ENCODE measurements at places on chromosomes 4 and X.

DNA sequence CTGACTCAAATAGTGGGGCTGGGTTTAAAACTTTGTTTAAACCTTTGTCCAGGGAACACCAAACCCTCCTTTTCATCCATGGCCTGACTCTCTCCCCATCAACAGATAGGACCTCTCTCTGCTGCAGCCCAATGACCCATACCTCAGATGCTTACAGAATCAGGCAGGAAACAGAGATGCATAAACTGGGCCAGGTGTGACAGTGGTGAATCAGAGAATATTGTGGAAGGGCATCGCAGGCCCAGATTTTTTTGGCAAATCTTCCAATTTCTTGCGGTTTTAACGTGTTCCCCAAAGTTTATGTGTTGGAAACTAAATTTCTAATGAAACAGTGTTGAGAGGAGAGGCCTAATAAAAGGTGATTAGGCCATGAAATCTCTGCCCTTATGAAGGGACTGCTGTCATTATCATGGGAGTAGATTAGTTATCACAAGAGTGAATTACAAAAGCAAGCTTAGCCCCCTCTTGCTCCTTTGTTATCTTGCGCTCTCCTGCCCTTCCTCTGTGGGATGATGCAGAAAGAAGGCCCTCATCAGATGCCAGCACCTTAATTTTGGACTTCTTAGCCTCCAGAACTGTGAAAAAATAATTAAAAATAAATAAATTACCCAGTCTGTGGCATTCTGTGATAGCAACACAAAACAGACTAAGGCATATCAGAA, 82.8 kb downstream of the STK32B start:
- DNase-seq, result no peak

DNA sequence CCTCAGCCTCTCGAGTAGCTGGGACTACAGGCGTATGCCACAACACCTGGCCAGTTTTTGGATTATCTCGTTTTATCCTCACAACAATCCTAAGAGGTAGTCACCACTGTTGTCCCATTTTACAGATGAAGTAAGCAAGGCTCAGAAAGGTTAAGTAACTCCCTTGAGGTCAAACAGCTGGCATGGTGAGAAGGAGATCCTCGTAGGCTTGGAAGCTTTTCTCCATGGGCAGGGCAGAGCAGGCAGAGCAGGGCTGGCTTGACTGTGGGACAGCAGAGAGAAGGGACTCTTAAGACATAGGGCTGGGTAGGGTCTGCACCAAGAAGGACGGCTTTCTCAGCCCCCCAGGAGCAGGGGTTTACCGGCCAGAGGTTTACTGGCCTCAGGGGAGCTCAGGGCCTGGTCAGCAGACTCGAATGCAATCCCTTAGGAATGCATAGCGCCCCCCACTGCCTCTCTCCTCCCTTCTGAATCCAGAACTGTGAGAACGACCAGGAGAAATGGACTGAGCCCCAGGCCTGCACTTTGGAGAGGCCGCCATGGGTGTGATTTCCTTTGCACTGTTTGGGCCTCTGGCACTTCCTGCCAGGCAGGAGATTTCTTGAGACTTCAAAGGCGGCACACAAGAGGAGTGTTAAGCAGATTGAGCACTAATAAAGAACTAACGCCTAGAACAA, 14.0 kb upstream of the CDKN2AIP start:
- peak; percentile 39 for DNase-seq

DNA sequence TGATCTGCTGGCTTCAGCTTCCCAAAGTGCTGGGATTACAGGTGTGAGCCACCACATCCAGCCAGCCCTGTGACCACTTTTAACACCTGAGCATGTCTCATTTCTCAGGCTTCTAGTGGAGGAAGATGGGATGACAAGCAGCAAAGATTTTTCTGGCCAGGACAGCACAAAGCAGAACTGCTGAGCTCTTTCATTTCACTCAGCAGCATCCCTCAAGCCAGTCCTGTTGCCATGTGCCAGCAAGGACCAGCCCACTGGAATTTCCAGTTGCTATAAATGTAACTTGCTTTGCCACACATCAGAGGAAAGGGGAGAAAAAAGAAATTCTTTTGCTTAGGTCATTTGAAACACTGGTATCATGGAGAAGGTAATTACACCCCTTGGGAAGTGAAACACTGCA, 75.9 kb downstream of the SLC9A7 start:
- no peak for DNase-seq

DNA sequence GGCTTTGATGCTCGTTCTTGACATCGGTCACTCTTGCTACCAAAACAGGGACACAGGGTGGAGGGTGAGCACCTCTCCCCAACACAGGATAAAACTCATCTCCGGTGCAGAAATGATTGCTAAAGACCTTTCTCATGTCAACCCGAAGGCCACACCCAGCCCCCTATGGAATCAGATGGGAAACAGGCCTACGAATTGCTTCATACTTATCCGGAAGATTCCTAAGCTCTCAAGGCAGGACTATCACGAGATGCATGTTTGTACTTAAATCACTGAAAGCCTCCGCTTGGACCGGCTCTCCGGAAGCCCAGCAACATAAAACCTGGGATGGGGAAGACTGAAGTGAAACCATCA, 74.9 kb downstream of the MTMR1 start:
- DNase-seq, result no peak

GRCh38 chr4:107740381-107740780, 20.3 kb upstream of the PAPSS1 start:
- DNase-seq, result no peak

GRCh38 chr4:181647396-181648147, 595.6 kb upstream of the TENM3 start:
- DNase-seq, result no peak

DNA sequence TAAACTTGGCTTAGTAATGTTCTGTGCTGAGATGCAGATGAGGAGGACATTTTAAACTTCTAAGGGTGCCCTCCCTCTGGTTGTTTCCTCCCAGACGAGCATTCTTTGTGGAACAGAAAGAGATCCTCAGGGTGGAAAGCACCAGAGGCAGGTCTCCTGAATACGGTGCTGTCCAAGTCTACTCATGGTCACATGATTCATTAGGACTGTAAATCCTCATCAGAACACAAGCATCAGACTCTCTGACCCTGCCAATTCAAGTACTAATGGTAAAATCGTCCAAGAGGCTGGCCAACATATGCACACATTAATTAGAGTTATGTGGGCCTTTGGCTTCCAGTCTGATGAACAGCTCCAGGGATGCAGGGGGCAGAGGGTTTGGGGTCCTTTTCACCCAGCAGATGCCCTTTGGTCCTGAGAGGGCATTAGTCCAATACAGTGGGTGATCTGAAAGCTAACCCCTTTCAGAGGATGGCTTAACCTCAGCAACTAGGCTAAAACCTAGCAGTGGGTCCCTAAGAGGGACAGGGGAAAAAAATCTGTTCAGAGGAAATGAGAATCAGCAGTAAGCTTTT, 18.2 kb downstream of the HAND2 start:
- DNase-seq, result no peak

DNA sequence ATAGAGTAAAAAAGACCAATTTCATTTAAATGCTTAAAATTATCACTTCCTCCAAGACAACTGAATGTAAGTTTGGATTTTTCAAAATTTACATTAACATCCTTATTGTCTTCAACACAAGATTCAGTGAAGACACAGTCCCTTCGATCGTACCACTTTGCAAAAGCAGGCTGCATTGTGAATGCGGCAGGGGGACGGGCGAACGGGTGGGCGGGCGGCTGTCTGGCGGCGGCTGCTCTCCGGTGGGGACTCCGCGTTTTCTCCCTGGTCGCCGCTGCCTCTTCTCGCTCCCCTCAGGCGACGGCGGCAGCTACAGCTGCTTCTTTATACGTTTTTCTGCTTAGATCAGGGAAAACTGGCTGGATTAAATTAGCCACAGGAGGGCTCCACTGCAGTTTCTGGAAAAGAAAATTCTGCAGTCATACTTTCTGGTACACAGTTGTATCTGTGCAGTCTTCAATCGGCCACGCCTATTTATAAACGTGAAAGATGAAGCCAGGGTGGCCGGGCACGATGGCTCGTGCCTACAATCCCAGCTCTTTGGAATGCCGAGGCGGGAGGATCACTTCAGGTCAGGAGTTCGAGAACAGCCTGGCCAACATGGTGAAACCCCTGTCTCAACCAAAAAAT, 33.9 kb upstream of the HPF1 start:
- peak; percentile 32 for DNase-seq

GRCh38 chr4:8228319-8229250, 29.5 kb downstream of the SH3TC1 start:
- peak; percentile 87 for DNase-seq

DNA sequence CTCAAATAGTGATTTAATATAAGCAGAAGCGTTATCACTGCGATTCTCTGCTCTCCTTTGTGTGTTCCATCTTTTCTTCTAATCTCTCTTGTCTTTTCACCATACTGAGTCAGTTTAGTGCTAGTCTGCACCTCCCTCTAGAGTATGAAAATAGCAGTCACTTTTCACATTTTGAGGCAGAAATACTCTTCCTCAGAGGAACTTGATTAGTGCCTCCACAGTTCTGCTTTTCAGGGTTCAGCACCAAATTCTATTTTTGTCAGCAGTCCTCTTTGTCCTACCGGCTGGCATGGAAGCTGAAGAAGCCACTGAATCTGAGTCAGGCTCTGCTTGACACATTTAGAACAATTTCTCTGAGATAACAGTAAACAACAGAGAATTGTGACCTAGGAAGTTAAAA, 49.7 kb upstream of the ANKRD17 start:
- DNase-seq, result no peak

DNA sequence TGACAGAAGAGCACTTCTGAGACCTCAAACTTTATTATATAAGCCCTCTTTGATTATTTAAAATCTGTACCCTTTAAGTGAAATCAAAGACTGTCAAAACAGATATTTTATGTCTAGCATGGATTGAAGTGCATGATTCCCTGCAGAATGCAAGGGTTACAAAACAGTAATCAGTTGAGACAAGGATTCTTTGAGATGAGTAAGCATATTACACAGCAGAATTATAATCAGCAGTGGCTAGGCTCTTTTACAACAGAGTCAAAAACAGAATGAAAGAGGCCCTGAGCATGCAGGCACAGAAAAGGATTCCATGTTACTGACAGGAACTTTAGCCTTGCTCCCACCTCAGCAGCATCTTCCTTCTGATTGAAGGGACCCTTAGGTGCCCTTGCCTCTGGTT, 487.9 kb upstream of the GALNT7 start:
- DNase-seq, result no peak

DNA sequence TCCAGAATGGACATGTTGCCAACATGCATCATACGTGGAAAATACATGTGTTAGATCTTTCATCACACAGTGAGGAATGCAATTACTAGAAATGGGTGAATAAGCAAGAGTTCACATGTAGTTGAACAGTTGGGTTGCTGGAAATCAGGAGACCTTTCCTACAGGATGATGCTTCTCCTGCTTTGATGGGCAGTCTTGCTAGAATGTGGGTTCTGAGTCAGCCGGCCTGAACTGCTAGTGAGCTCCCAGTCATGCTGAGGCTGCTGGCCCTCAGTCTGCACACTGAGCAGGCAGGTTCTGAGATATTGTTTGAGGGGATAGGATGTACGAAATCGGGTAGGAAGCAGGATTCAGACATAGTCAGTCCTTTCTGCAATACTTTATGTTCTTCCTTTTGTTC, 20.2 kb downstream of the MSL3 start:
- no peak for DNase-seq

- DNase-seq, result no peak
Measured at GRCh38 chrX:79100791-79101484, 43.5 kb upstream of the GPR174 start.

DNA sequence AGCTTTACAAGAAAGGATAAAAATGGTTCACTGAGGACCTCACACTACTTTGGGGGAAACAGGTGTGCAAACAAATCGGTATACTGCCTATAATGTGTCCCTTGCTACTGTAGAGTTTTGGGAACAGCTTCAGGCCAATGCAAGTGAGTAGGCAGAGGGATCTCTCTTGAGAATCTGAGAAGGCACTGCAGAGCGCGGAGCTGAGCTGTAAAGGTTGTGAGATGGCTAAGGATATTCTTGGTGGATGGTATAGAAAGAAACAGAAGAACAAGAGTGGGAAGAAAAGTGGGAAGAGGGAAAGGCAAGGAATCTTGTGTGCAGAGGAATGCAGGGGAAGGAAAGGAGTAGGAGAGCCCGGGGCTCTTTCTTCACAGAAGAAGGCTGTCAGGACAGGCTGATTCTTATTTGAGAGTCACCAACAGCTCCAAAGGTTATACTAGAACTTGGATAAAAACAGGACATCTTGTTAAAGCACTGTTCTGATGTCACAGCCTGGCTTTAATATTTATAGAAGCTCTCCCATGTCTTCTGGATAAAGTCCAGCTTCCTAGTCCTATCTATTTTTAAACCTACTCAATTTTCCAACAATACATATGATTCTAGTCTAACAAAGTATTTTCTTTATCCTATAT, 985.6 kb upstream of the HS3ST1 start:
- no peak for DNase-seq

GRCh38 chrX:137982472-137983172, 416.7 kb downstream of the ZIC3 start:
- DNase-seq, result no peak

- no peak for DNase-seq
Measured at GRCh38 chr4:78659264-78659663, 107.7 kb downstream of the ANXA3 start.

DNA sequence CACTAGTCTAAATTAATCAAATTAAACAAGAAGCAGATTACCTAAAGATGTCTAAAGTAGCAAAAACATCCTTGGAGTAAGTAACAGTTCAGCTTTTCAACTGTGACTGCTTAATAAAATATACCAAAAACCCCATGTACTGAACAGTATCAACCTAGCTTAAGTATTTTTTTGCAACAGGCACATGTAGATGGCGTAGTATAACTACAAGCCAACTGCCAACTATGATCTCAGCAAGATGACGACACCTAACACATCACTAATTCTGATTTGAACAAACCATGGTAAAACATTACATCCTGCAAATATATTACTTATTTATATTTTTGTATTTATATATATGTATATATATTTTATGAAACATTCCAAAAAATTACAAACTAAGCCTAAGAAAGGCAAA, 24.5 kb downstream of the DHX15 start:
- no peak for DNase-seq

DNA sequence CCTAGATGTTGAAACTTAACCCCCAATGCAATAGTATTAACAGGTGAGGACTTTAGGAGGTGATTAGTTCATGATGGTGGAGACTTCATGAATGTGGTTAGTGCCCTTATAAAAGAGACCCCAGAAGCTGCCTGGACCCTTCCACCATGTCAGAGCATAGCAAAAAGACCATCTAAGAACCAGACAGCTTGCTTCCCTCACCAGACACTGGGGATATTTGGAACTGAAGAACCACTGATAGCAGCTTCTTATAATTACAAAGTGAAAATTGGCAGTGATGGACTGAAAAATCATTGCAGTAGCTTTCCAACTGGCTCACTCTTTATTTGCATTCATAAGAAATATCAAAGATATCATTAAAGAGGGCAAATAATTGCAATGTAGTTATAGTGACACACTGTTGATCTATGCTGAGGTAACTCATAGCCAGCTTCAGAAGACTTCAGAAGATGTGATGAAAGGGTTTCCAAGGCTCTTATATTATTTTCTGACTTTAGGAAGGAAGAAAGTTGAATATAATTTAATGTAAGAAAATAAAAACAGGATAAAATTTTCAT, 5.8 kb downstream of the RASSF6 start:
- DNase-seq, result no peak

DNA sequence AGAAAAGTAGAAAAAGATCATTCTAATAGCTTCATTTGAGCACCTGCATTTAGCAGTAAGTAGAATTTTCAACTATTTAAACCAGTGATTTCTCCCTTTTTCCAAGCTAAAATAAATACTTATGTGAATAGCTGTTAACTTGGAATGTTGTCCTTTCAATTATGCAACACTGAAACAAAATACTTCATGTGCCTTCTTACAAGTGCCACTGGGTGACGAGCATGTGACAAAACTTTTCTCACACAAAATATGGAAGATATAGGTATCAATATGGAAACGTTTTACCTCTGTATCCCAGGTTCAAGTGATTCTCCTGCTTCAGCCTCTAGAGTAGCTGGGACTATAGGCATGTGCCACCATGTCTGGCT, 708.3 kb downstream of the STIM2 start:
- no peak for DNase-seq
